CD4-positive, alpha-beta memory T cell (primary cell): ENCODE measurements at places on chromosomes 13 and 19. TPM values are rescaled to one million over a fixed set of nuclear protein-coding genes. Genes with fewer than 3 reads are reported as not detected.
A peak's percentile ranks its signal among the peaks of the same experiment; 100 is the strongest.

The RNF113B gene
- total RNA-seq, result not detected

The ZNF541 gene
- total RNA-seq, result 0.53 TPM

The ZNF490 gene
- total RNA-seq, result 10.6 TPM

The COX7A1 gene
- total RNA-seq, result not detected

The ZNF121 gene
- total RNA-seq, result 53.0 TPM

The SYCN gene
- not detected for total RNA-seq

GRCh38 chr13:85347251-85347650 lies 452.0 kb downstream of the SLITRK6 start:
- no peak for DNase-seq

DNA sequence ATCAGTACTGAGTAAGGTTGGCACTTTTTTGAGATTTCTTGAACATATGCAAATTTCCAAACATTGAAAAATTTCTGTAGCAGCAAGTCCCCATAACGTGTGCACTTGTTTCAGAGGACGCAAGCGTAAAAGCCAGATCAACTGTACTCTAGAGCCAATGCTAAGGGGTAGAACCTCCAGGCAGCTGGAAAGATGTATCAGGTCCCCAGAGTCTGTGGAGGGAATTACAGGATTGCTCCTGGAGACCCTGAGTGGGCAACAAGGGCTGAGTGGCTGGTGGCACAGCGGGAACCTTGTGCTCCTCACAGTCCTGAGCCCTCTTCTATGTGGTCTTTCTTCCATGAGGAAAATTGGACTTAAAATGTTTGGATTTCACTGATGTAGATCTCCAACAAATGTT lies 53.9 kb upstream of the AMER2 start:
- DNase-seq, result no peak

GRCh38 chr13:108947551-108948030 lies 318.2 kb downstream of the MYO16 start:
- no peak for DNase-seq

DNA sequence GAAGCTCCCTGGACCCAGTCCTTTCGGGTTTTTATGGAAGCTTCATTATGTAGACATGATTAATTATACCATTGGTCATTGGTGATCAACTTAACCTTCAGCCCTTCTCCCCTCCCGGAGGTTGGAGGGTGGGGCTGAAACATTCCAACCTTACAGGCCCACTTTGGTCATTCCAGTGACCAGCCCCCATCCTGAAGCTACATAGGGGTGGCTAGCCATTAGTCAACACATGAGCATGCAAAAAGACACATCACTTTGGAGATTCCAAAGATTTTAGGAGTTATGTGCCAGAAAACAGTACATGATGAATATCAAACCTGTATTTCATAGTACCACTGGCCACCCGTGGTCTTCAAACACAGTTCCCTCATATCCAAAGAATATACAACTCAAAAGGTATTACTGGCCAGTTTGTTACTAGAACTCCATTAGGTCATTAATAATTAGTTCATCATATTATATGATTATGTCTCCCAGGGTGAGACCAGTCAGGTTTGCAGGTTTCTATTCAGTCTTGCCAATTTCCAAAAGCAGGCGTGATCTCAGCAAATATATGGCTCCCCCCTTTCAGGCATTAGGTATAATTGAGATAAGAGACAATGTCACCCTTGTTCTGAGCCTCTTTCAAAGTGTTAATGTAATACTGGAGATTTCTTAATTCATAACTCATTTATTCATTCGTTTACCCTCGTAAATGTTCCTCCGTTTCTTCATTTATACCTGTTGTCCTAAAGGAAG lies 11.1 kb downstream of the PPP5C start:
- DNase-seq, result no peak

GRCh38 chr13:67143544-67144115 lies 86.5 kb downstream of the PCDH9 start:
- DNase-seq, result no peak

DNA sequence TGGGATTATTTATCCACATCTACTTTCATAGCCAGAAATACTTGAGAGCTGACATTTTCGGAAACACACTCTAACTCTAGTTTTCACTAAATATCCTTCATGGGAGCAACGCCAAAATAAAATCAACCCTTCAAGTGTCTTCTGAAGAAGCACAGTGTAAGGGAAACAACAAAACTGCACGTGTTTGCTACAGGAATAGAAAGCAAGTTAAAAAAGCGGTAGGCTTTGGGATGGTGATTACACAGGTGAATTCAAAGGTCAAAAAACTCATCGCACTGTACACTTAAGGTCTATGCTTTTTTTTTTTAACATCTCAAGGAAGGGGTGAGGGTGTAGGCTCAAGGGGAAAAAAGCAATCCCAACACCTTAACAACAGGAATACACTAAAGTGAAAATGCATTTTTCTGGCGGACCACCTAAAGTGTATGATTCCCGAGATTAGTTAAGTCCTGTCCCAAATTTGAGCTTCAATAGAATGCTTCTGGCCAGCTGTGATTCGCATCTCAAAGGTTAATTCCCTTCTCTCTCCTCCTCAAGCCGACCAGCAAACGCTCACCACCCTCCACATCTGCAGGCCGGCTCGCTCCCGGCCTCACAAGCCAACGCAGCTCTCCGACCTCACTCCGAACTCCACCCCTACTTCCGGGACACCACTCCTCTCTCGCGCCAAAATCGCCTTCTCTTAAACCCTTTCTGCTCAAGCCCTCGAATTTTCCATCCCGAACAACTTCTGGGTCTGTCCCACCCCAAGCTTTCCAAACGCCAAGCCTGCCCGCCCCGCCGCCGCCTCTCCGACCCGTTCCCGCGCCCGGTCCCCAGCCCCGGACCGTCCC lies 1.1 kb downstream of the ARGLU1 start:
- peak; percentile 17 for DNase-seq

DNA sequence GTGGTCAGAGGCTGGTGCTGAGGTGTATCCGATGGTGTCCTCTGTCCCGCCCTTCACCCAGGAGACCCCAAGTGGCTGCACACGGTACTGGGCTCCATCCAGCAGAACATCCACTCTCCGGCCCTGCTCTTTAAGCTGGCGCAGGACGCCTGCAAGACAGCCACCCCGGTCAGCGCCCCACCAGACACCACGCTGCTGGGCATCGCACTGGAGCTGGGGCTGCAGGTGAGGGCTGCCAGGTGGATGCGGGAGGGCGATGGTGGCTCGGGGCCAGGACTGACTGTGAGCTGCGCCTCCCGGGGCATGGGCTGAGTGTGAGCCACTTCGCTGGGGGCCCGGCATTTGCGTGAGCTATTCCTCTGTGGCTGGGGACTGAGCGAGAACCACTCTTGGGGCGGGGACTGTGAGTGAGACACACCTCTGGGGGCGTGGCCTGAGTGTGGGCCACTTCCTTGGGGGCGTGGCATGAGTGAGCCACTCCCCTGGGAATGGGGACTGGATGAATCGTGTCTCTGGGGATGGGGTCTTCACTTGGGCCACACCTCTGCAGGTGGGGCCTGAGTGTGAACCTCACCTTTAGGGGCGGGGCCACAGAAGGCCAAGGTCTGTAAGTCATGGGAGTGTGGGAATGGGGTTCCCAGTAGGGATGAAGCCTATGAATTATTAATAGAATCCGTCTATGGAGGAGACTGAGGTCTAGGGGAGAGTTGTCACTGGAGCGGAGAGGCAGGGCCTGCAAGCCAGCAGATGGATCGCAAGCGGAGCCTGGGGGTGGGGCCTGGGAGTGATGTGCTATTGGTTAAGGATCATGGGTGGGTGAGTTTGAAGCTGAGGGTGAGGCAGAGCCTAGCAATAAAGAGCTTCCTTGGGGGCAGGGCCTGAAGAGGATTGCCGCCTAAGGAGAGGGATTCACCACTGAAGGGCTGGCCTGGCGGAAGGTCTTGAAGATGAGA lies 30.5 kb downstream of the ZSWIM4 start:
- no peak for DNase-seq

- DNase-seq, result no peak
Measured at GRCh38 chr19:47353307-47353712, 4.2 kb downstream of the DHX34 start.
